ENCODE measurements at places on chromosomes 12 and 14. TPM values are rescaled to one million over a fixed set of nuclear protein-coding genes. Genes with fewer than 3 reads are reported as not detected.

MRPS35 gene
- 56.1 TPM for total RNA-seq

NANOG gene
- total RNA-seq: 0.05 TPM

- H3K36me3 ChIP-seq: no peaks in the 10 kb centered on the region
- no peaks in the 10 kb centered on the region for H3K27me3 ChIP-seq
- no peaks in the 10 kb centered on the region for H3K4me1 ChIP-seq
- no peak overlapping the region for H3K4me3 ChIP-seq
- no peak overlapping the region for H3K27ac ChIP-seq
These were observed 21.4 kb downstream of the B4GALNT3 start for GRCh38 chr12:480831-481816.

DNA sequence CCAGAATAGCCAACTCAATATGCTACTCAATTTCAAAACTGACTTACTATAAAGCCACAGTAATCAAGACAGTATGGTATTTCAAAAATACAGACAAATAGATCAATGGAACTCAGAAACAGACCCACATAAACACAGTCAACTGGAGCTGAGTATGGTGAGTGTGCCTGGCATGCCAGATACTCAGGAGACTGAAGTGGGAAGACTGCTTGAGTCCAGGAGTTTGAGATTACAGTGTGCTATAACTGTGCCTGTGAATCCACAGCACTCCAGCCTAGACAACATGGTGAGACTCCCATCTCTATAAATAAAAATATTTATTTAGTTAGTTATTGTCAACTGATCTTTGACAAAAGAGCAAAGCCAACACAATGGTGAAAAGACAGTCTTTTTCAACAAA lies 81.8 kb downstream of the NUMB start:
- no peak overlapping the region for H3K4me3 ChIP-seq
- H3K4me1 ChIP-seq: no peaks in the 10 kb centered on the region
- H3K36me3 ChIP-seq: no peaks in the 10 kb centered on the region

DNA sequence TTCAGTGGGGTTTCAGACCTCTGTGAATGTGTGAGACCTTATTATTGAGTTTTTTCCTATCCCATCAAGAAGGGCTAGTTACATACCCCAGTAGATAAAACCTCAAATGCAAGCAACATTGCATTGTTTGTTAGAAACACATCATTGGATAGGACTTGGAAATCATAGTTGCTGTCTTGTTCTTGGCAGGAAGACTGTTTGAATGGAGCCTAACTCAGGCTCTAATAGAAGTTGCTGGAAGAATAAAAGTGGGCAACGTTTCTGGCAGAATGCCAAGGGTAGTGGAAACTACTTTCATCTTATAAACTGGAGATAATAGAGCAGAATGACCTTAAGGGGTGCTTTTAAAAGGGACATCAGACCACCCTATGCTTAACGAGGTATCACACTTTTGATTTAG lies 9.9 kb upstream of the PTHLH start:
- no peaks in the 10 kb centered on the region for H3K27me3 ChIP-seq
- no peak for DNase-seq

- no peak overlapping the region for H3K27ac ChIP-seq
- H3K36me3 ChIP-seq: no peaks in the 10 kb centered on the region
- no peaks in the 10 kb centered on the region for H3K27me3 ChIP-seq
- H3K4me3 ChIP-seq: no peak overlapping the region
- no peak for DNase-seq
- no peaks in the 10 kb centered on the region for H3K4me1 ChIP-seq
These were observed 10.4 kb downstream of the RHOJ start for GRCh38 chr14:63214417-63215196.

DNA sequence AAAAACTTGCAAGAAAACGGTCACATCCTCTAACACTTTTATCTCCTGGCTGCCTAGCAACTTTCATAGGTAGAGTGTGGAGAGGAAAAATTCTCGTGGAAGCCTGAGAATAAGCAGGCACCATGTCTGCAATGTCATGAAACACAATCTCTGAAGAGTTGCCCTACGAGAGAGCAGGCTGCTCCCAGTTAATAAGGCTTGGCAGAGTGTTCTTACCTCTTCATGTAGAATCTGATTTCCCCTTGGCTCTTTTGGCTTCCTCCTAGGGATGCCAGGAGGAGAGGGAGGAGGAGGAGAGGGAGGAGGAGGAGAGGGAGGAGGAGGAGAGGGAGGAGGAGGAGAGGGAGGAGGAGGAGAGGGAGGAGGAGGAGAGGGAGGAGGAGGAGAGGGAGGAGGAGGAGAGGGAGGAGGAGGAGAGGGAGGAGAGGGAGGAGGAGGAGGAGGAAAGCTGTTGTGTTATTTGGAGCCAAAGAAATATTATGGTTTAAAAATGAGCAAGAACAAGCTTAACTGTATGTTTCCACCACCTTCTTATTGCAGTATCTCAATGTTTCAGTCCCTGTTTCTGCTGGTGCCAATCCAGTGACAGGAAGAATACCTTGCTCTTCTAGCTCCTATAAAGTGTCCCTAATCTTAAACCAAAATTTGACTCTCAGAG lies 52.9 kb downstream of the EGLN3 start:
- H3K4me1 ChIP-seq: no peaks in the 10 kb centered on the region
- no peak overlapping the region for H3K4me3 ChIP-seq
- H3K27me3 ChIP-seq: no peaks in the 10 kb centered on the region
- no peak for DNase-seq
- H3K36me3 ChIP-seq: no peaks in the 10 kb centered on the region

GRCh38 chr14:76259029-76259735 lies 107.5 kb downstream of the GPATCH2L start:
- no peaks in the 10 kb centered on the region for H3K36me3 ChIP-seq
- DNase-seq: no peak
- H3K27me3 ChIP-seq: no peaks in the 10 kb centered on the region
- no peak overlapping the region for H3K27ac ChIP-seq
- no peaks in the 10 kb centered on the region for H3K4me1 ChIP-seq

DNA sequence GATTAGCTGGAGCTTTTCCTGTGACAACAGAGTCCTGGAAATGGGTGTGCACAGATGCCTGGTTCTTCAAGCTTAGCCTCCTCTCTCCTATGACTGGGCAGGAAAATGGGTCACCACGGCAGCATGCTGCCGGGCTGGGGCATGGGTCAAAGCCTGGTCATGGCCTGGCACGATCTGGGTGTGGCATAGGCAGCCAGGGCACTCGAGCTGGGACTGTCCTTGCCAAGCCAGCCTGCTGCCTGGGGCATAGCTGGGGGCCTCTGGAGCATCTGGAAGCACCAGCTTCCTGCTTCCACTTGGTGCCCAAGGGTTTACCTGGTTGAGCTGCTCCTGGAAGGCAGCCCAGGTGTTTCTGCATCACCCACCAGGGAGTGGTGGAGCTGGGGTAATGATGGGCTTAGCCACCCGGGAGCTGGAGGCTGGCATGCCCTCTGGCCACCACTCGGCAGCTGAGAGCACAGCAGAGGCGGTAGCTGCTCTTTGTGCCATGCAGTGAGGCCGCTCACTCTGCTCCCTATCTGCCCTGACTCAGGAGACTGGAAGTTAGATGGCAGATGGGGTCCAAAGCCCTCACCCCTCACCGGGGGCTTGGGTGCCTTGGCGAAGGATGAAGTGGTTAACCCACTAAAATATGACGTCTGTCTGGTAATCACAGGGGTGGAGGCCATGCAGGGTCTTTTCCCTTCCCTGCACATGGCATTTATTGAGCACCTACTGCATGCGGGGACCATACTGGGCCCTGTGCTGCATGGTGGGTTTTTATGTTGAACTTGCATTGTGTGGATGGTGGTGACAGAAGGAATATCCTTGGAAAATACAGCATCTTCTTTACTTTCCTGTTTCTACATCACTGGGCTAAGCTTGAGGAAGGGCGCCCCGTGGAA lies 1.7 kb downstream of the OTUB2 start:
- H3K4me1 ChIP-seq: no peaks in the 10 kb centered on the region
- DNase-seq: no peak
- H3K27me3 ChIP-seq: no peaks in the 10 kb centered on the region
- no peaks in the 10 kb centered on the region for H3K36me3 ChIP-seq
- no peak overlapping the region for H3K27ac ChIP-seq
- H3K4me3 ChIP-seq: no peak overlapping the region

- no peaks in the 10 kb centered on the region for H3K27me3 ChIP-seq
- H3K4me3 ChIP-seq: no peak overlapping the region
- H3K4me1 ChIP-seq: no peaks in the 10 kb centered on the region
- no peaks in the 10 kb centered on the region for H3K36me3 ChIP-seq
- H3K27ac ChIP-seq: no peak overlapping the region
These were observed 106.9 kb downstream of the STXBP6 start for GRCh38 chr14:24943024-24943423.

DNA sequence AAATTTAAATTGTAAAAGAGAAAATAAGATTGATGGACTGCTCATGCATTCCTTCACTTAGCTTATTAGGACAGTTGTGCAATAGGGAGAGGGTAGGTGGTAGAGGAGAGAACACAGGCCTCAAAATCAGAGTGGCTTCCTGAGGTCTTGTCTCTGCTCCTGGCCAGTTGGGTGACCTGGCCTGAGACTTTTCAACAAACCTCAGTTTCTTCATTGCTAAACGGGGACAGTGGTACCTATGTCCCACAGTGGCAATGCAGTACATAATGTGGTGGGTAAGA lies 2.6 kb downstream of the MAP3K12 start:
- no peaks in the 10 kb centered on the region for H3K36me3 ChIP-seq
- H3K4me3 ChIP-seq: no peak overlapping the region
- no peak overlapping the region for H3K27ac ChIP-seq
- H3K4me1 ChIP-seq: peaks cover 5% of the 10 kb centered on the region
- no peaks in the 10 kb centered on the region for H3K27me3 ChIP-seq

GRCh38 chr12:38911611-38912010 lies 6.2 kb upstream of the CPNE8 start:
- no peak overlapping the region for H3K4me3 ChIP-seq
- no peak overlapping the region for H3K27ac ChIP-seq
- DNase-seq: no peak
- H3K4me1 ChIP-seq: no peaks in the 10 kb centered on the region
- H3K27me3 ChIP-seq: no peaks in the 10 kb centered on the region
- no peaks in the 10 kb centered on the region for H3K36me3 ChIP-seq

GRCh38 chr12:125744201-125744600 lies 679.0 kb downstream of the AACS start:
- no peak for DNase-seq
- H3K4me3 ChIP-seq: no peak overlapping the region
- no peaks in the 10 kb centered on the region for H3K27me3 ChIP-seq
- H3K27ac ChIP-seq: no peak overlapping the region
- no peaks in the 10 kb centered on the region for H3K4me1 ChIP-seq
- no peaks in the 10 kb centered on the region for H3K36me3 ChIP-seq
